ENCODE measurements at places on chromosomes 4 and X.

DNA sequence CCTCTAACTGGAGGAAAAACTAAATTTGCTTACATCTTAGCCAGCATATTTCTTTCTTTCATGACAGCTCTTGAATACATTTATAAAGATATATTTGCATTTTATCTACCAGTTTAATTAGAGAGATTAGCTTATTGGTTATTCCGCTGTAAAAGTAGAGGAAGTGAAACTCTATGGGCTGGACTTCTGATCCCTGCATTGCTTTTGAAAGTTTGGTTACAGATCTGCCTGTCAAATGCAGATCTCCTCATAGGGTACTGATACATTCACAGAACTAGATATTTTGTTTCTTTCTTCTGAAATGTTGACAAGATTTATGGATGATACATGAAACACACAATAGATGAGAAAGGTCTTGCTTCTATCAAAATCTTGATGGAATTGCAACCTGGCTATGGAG is 581.4 kb upstream of the AADAT start:
- DNase-seq = no peak

DNA sequence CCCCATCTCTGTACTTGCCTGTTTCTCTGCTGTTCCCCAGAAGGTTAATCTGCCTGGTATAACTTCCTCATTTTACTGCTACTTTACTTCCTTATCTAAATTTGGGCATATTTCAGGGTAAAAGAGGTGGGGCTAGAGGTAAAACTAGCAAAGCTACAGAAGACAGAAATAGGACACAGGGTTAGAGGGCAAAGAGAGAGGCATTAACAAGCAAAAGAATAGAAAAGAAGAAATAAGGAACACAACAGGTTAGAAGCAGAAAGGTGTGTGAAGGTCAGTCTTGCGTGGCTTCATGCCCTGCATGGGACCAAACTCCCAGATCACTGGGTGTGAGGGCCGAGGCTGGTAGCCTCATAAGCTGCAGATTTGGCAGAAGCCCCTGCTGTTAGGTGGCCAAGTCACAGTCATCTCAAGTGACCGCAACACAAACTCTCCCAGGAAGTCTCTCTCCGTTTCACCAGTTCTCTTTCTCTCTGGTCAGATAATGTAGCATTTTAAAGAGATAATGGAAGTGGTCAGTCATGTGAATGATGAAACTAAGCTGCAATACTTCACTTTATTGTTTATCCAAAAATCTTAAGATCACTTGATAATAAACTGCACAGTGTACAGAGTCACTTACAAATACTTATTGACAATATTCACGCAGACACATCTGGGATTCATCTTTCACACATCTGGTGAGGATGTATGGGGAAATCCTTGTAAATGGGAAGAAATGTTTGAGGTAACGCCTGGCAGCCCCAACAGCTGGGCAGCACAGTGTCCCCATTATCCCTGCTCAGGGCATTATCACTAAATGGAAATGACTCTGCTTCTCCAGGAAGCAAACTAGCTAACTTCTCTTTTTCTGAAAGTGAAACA is 16.4 kb downstream of the TMEM154 start:
- DNase-seq = peak; percentile 14

DNA sequence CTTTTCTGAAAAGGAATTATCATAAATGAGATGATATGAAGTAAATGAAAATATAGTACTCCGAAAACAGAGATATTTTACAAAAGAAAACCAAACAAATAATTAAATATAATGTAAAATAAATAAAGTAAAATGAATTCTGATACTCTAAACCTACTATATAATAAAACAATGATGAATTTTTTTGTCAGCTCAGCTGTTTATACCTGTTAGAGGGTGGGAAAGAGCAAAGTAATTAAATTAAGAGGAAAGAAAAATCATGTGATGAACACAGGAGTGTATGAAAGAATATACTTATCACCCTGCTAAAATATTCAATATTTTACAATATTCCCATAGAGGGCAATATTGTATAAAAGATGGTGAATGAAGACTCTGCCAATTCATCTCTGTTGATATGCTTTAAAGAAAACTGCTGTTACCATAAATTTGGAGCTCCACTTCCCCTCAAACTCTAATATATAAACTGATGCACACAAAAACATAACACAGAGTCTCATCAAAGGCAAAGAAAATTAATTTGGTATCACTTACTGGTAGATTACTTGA is 6.5 kb upstream of the NDST4 start:
- no peak for DNase-seq

DNA sequence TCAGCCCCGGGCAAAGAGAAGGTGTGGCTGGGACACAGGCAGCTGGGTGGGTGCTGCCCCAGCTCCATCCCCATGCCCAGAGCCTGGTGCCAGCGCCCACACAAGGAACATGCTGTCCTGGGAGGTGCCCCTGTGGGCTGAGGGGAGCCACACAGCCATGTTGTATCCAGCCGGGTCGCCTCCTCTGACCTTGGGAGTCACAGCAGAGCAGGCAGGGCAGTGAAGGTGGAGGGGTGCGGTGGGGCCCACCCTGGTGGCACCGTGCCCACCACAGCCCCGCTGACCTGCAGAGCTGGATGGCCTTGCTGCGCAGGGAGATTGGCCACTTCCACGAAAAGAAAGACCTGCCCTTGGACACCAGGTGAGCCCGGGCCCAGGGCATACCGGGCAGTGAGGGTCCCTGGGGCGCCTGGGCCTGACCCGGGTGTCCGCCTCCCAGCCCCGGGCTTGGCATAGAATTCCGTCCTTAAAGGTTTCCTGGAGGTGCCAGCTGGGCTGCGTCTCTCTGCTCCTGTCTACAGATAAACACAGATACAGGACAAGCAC is 18.7 kb upstream of the ADD1 start:
- DNase-seq = no peak

- DNase-seq = no peak
Observed at GRCh38 chr4:95693594-95693993, 144.8 kb upstream of the UNC5C start.

GRCh38 chr4:36164900-36165630 is 79.2 kb downstream of the ARAP2 start:
- no peak for DNase-seq

Data from AG09309 (cell line).